ENCODE measurements at places on chromosomes 2 and 18.
A peak's percentile ranks its signal among the peaks of the same experiment; 100 is the strongest.

DNA sequence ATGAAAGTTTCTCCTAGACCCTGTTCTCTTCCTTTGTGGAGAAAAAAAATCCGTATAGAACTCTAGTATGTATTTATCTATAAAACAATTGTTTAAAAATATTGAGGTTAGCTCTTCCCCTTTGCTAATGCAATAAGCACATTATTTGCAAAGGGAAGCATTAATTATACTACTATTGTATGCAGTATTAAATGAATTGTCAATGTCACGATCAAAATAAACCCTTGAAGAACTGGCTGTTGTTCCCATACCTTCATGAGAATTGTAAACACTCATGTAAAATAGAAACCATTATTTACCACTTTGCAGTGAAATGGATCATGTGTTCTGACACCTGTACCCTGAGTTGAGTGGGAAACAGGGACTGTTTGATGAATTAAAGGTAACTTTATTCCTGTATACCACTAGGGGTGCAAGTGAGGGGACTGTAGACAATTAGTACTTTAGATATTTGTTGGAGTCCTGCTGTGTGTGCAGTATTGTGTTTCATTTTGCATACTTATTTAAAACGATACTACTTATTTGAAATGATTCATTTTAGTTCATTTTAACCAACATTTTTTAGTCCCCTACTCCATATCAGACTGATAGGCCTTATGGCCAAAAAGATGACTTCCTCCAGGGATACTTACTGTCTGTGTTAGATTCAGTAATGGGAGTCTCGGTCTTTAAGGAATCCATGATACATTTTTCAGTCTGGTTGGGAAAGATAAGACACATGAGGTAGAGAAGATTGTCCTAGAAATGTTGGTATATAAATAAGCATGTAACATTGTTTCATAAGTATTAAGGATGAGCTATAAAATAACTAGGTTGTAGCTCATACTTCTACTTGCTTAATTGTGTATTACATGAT, 7.9 kb downstream of the PKP4 start:
- DNase-seq: no peak

GRCh38 chr2:209208211-209208610, 215.6 kb upstream of the MAP2 start:
- DNase-seq: no peak

DNA sequence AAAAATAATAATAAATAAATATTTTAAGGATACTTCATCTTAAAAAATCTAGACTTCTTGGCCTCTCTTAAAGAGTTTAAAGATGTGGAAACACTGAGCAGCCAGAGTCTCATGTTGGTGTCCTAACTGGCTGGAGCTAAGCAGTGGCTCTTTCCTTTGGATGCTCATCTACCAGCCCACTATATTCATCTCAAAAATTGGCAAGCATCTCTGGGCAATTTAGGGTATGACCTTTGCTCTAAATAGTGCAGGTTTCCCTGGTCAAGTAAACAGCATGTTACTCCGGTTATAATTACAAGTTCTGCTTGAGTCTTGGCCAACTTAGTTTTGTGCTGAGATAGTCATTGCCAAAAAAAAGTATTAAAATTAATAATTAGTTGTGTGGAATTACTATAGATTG, 117.8 kb downstream of the TTC27 start:
- DNase-seq: no peak

- no peak for DNase-seq
These were observed 53.7 kb upstream of the PARD3B start for GRCh38 chr2:204491528-204491927.

DNA sequence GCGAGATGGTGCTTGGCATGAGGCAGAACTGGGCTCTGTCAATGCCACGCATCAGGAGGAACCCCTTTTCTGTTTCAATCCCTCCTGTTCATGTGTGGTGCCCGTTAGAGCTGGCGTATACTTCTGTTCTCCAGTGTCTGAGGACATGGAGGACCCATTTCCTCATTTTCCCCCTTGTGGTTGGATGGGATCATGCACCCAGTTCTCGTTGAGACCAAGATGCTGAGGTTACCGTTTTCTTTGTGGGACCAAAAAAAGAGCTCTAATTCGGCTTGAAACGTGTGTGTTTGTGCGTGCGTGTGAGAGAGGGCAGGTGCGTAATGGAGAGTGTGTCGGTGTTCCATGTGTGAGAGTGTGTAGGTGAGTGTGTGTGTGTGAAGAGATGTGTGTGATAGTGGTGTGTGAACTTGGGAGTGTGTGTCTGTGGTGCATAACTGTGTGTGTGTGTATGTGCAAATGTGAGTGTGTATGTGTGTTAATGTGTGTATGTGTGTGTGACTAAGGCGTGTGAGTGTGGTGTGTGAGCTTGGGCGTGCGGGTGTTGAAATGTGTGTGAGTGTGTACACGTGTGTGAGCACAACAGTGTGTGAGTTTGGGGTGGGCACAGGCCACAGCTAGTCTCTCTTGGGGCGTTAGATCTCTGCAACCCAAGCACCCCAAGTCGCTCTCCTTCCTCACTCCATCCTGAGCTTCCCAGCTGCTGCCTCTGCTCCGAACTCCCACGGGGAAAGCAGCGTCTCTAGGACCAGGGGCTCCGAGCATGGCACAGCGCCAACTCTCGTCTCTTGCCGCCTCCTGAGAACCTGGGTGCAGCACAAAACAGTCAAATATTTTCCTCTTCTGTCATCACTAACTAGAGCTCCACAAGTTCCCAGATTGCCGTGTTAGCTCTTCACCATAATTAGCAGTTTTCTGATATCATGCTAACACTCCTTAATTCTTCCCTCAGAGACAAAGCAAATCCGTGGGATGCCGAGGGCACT, 75.8 kb downstream of the LONRF2 start:
- DNase-seq: no peak

- DNase-seq: no peak
These were observed 17.8 kb upstream of the KCNK3 start for GRCh38 chr2:26674771-26675170.

GRCh38 chr18:47901624-47902362, 28.7 kb downstream of the SMAD2 start:
- DNase-seq: no peak

GRCh38 chr18:79139206-79139605, 70.0 kb downstream of the ATP9B start:
- DNase-seq: no peak

- DNase-seq: no peak
These were observed 362.4 kb downstream of the CYRIA start for GRCh38 chr2:16303273-16303577.

DNA sequence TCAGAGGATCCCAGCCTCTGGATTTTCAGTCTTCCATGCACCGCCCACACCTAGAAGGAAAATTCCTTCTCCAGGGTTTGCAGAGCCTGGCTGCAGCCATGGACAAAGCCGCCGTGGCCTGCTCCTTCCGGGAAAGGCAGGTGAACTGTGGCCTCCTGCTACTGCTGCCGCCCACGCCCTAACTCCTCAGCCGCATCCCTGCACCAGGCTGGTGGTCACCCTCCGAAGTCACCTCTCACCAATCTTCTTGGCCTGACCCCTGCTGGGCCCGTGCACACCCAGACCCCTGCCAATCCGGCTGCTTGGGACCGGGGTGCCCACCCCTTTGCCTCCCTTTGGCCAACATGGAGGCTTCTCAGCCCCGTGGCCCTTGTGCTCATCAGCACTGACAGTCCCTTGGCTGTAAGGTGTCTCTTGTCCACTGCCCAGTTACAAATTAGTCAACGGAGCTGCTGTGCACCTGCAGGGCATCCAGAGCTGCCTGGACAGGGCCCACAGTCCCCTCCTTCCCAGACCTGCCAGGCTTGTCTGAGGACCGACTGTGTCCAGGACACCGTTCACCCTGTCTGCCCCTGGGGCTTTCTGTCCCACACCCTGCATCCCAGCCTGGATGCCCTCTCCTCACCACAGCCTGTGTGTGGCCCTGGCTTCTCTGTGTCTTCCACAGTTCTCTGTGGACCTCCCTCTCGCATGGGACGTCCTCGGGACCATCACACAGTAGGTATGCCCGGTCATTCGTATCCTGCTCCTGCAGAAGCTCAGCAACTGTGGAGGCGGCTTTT, 130.1 kb upstream of the TPO start:
- no peak for DNase-seq

DNA sequence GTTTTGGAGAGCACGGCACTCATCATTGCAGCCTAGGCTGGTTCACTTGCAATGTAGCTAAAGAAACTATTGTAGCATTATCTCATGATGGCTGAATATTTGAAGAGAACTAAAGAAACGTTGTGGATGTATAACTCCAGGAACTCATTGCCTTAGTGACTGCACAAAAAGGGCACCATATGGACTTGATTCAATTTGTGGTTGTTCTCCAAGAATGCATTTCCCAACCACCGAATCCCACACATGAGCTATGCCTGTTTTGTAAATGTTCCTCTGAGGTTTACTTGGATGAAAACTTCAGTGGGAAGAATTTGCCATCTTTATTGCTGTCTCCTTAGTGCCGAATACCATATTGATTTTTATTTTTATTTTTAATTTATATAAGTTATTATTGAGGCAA, 43.5 kb downstream of the DOK6 start:
- DNase-seq: peak; percentile 10

GRCh38 chr18:62982600-62983251, 267.4 kb downstream of the PHLPP1 start:
- peak; percentile 5 for DNase-seq

DNA sequence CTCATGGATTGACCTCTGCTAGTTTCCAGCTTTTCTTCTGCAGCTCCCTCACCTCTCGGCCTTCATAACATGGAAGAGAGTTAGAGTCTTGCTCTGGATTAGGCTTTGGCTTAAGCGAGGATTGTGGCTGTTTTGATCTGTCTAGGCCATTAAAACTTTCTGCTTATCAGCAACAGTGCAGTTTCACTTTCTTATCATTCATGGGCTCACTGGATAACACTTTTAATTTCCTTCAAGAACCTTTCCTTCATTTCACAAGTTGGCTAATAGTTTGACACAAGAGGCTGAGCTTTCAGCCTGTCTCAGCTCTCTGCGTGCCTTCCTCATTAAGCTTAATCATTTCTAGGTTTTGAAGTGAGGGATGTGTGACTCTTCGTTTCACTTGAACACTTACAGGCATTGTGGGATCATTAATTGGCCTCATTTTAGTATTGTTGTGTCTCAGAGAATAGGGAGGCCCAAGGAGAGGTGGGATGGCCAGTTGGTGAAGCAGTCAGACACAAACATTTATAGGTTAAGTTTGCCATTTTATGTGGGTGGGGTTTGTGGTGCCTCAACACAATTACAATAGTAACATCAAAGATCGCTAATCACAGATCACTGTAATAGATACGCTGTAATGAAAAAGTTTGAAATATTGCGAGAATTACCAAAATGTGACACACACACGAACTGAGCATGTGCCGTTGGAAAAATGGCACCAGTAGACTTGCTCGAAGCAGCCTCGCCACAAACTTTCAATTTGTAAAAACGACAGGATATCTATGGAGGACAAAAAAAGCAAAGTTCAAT, 129.3 kb downstream of the ZNF236 start:
- no peak for DNase-seq

GRCh38 chr2:43210467-43211303, 15.7 kb downstream of the ZFP36L2 start:
- peak; percentile 86 for DNase-seq

DNA sequence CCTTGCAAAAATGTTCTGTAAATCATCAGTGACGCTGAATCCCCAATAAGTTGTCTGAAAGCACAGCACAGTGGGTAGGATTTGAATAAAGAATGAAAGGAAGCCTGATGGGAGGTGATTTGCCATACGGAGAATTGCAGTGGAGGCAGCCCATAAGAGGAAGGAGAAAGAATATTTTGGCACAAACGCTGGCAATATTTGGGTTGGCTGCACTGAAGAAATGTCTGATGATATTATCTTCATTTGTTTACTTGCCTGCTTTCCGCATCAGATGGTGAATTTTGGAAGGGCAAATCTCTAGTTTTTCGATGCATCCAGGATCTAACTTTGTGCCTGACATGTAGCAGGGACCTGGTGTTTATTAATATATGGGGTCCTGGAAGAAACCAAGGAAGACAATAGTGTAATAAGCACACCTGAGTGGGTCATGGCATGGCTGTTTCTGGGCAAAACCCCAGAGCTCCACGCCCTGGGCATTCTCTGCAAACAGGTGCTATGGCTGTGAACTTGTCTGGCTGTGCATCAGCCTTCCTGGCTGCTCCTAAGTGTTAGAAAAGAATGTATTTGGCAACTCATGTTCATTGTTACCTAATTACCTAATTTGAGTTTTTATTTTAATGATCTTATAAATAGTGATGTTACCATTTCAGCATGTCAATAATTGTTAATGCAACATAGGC, 5.9 kb downstream of the GALR1 start:
- no peak for DNase-seq

GRCh38 chr18:61893309-61893970, 633 bp upstream of the RNF152 start:
- DNase-seq: no peak

DNA sequence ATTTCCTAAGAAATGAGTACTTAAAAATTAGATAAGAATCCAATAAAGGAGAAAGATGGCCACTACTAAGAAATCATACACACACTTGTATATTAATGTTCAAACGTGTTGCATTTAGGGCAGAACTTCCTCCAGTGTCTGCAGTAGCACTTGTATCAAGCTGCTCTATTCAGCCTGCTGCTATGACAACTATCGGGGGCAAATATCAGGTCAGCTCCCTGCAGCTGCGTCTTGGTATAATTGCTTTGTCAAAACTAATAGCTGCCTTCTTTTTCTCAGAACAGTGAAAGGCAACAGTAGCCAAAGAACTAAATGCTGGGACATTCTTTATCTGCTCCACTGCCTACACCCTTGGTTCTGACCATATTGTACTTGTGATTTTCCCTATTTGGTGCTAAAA, 300.7 kb downstream of the NOL4 start:
- no peak for DNase-seq

- no peak for DNase-seq
These were observed 1.4 kb downstream of the RMC1 start for GRCh38 chr18:23504720-23505119.

DNA sequence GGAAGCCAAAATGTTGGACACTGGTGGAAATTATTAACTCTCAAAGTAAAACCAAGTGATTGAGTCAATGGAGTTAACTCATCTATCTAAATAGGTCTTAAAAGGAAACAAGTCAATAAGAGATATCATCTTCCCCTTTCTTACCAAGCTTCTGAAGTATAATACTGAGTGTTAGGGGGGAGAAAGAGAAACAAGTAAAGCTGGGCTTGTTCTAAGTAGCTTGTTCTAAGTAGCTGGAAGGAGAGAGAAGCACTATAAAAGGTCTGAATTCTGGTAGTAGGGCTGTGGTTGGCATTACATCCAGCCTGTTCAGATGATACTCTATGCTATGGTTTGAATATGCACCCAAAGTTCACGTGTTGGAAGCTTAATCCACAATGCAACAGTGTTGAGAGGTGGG, 26.8 kb downstream of the YES1 start:
- DNase-seq: no peak
